ENCODE measurements at places on chromosomes 2 and 18.

DNA sequence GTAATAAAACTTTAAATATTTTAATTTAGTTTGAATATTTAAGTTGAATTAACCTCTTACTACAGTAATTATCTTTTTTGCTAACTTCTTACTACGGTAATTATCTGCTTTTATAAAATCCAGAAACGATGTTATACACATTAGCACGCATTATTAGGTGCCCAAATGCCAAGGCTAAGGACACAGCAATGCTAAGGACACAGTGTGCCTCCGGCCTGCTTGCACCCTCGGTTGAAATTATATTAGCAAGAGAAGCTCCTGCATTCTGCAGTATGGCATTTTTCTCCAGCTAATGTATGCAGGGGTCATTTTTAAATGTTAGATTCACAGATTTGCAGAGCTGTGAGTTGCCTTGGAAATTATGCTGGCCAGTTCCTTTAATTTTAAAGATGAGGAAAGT is 220.0 kb downstream of the NEDD4L start:
- no peak for DNase-seq

DNA sequence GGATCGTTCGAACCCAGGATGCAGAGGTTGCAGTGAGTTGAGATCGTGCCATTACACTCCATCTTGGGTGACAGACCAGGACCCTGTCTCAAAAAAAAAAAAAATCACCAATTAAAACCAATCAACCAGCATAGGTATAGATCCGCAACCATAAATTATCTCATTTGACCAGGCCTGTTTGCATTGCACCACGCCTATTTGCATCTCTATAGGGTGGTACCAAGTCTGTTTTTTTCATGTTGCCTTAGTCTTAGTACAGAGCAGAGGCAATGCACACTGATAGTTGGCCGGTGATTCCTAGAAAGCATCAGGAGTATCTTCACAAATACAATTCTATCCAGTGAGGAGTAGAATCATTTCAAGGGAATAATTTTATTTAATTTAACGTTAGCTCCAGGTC is 9.3 kb upstream of the NPC1 start:
- DNase-seq: no peak

GRCh38 chr18:37544217-37544616 is 21.4 kb downstream of the CELF4 start:
- no peak for DNase-seq

DNA sequence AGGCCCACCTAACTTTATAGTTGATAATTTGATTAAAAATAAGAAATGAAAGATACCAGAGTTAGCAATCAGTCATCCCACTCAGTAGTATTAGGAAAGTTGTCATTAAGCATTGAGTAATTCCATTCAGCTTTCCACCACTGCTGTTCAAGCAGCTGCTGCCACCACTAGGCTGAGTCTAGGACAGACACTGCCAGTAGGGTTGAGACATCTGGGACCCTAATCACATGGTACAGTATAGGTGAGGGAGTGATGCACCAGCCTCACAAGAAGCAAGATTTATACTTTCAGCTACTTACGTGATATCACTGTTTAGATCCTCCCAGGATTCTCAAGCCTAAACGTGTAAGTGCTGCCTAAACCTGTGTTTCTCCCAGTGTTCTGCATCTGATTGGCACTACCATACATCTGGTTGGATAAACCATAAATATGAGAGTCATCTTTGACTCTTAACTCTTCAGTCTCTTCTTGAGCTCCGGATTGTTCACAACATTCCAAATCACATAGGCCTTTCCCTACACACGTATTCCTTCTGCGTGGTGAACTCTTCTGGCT is 3.2 kb downstream of the UBXN4 start:
- DNase-seq: no peak

DNA sequence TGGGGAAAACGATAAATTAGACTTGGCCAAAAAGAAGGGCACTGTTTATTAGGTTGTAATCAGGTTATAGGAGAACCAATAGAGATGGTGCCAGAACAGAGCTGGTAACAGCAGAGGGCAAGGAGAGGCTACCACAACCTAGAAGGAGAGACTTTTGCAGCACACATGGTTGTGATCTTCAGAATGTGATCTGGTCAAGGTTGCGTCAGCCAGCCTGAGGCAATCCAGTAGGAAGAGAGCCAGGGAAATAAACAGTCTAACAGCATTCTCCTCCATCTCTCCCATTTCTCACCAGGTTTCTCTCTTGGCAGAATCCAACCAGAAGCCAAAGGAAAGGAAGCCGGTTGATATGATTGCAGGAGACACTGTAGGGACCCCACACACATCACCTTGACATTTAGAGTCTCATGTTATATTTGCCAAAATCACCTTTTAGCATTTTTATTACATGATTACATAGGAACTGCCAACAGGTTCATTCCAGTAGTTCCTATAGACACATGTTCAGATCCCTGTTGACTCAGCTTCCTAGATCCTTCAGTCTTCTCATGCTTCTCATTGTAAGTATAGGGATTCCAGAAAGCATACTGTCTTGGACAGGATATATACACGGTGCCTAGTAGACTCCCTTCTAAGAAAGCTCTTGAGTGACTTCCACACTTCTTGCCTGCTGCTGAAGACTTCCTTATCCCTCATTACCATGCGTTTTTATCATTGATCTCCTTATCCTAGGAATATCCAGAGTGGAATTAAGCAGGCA is 17.6 kb upstream of the SPATS2L start:
- DNase-seq: peak; percentile 63

DNA sequence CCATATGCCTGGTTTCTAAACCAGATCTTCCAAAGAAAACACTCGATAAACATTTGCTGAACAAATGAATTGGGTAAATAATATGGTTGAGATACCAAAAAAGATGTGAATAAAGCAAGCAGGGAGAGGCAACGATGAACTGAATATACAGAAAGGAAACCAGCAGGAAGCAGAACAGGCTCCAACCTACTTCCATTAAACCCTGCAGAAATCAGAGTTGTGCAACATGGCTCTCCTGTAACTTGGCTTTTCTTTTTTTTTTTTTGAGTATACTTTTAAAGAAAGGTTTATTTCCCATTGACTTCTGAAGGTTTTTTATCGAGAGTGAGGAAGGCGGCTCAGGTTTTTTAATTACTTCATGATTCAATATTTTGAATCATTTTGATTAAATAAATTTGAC is 23.5 kb downstream of the ITSN2 start:
- DNase-seq: no peak

- no peak for DNase-seq
Measured at GRCh38 chr2:200615247-200615646, 29.4 kb downstream of the AOX1 start.

DNA sequence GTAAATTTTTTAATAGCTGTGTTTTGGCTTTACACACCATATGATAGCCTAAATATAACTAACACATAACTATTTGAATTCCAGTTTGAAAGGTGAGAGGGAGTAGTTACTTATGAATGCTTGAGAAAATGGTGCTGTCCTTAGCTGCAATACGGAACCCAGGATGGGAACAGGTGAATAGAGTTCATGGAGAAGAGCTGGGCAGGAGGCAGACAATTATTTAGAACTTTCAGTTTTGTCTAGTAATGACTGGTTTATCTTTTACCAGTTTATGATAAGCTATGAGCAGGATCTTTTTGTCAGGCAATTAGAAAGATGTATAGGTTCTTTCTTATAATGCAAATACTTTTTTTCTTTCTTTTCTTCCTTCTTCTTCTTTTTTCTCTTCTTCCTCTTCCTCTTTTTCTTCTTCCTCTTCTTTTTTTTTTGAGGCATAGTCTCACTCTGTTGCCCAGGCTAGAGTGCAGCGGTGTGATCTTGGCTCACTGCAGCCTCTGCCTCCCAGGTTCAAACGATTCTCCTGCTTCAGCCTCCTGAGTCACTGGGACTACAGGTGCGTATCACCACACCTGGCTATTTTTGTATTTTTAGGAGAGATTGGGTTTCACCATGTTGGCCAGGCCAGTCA is 25.9 kb downstream of the UBR3 start:
- no peak for DNase-seq

DNA sequence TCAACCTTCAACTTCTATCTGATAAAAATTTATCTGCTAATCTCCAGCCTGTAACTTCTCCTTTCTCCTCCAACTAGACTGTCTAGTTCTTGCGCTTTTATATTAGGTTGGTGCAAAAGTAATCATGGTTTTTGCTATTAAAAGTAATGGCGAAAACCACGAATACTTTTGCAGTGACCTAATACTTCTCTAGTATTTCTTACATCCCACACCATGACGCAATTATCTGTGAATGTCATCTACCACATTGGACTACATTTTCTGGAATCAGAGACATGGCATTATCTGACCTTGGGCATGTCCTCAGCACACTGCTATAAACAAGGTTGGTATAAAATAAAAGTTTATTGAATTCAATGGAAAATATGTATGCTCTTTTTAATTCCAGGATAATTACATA is 370.2 kb upstream of the LYPD1 start:
- no peak for DNase-seq

All from breast epithelium (tissue), 4 donors.